ENCODE measurements at places on chromosomes 2 and 18.

GRCh38 chr2:233060980-233061590 lies 943 bp downstream of the INPP5D start:
- DNase-seq: no peak

GRCh38 chr2:36664696-36665076 lies 31.8 kb upstream of the VIT start:
- no peak for DNase-seq

DNA sequence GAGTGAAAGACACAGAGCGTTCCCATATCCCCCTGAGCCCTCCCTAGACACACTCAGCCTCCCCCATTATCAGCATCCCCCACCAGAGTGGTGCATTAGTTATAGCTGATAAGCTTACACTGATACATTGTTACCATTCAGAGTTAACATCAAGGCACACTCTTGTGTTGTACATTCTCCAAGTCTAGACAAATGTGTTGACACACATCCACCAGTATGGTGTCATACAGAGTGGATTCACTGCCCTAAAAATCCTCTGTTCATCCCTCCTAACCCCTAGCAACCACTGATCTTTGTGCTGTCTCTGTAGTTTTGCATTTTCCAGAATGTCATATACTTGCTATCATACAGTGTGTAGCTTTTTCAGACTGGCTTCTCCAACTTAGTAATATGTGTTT lies 78.0 kb upstream of the RPL31 start:
- no peak for DNase-seq

DNA sequence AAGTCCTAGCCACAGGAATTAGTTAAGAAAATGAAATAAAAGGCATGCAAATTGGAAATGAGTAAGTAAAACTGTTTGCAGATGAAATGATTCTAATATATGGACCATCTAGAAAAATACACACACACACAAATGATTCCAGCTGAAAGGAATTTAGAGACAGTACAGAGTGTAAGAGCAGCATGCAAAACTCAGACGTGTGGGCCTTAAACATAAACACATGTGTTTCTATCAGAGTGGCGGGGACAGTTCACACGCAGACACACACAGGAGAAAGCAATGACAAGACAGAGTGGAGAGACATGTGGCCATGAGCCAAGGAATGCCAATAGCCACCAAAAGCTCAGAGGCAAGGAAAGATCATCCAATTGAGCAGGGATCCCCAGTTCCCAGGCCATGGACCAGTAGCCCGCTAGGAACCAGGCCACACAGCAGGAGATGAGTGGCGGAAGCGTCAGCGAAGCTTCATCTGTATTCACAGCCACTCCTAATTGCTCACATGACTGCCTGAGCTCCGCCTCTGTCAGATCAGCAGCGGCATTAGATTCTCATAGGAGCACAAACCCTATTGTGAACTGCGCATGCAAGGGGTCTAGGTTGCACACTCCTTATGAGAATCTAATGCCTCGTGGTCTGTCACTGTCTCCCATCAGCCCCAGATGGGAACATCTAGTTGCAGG lies 155.4 kb downstream of the ARL4C start:
- DNase-seq: no peak

GRCh38 chr18:12397793-12398192 lies 9.9 kb upstream of the PRELID3A start:
- no peak for DNase-seq

DNA sequence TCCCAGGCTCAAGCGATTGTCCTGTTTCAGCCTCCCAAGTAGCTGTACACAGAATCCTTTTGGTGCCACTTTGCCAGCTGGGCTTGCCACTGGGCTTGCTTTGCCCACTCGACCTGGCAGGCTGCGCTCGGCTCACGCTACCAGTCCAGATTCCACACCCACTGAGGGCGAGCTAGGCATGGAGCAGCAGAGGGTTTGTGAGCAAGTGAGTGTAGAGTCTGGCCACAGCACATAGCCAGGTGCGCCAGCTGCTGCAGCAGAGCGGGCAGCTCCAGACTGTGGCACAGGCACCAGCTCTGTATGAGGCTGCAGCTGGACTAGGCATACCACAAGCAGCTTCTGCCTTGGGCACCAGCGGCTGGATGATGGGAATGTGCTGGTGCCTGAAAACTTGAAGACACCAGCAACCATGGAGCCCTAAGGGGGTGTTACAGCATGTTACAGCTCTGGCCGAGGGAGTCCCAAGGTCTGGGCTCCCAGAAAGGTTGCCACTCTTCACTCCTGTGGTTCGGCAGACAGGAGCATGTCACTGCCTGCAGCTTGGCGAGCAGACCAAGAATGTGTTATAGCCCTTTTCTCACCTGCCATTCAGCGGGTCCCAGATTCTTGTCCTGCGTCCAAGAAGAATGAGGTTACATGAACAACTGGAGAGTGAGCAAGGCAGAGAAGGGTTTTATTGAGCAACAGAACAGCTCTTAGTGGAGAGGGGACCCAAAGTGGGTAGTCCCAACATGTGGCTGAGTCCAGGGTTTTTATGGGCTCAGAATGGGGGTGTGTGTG lies 12.9 kb downstream of the SMARCAL1 start:
- no peak for DNase-seq

- DNase-seq: no peak
These were observed 256.6 kb downstream of the PIEZO2 start for GRCh38 chr18:10892786-10893185.

- no peak for DNase-seq
These were observed 242.0 kb downstream of the HAUS1 start for GRCh38 chr18:46346213-46346612.

GRCh38 chr2:154795651-154796050 lies 97.2 kb downstream of the KCNJ3 start:
- DNase-seq: no peak

- no peak for DNase-seq
These were observed 79.8 kb downstream of the XRCC5 start for GRCh38 chr2:216188956-216189355.

GRCh38 chr2:161913865-161914264 lies 160.2 kb downstream of the DPP4 start:
- no peak for DNase-seq

DNA sequence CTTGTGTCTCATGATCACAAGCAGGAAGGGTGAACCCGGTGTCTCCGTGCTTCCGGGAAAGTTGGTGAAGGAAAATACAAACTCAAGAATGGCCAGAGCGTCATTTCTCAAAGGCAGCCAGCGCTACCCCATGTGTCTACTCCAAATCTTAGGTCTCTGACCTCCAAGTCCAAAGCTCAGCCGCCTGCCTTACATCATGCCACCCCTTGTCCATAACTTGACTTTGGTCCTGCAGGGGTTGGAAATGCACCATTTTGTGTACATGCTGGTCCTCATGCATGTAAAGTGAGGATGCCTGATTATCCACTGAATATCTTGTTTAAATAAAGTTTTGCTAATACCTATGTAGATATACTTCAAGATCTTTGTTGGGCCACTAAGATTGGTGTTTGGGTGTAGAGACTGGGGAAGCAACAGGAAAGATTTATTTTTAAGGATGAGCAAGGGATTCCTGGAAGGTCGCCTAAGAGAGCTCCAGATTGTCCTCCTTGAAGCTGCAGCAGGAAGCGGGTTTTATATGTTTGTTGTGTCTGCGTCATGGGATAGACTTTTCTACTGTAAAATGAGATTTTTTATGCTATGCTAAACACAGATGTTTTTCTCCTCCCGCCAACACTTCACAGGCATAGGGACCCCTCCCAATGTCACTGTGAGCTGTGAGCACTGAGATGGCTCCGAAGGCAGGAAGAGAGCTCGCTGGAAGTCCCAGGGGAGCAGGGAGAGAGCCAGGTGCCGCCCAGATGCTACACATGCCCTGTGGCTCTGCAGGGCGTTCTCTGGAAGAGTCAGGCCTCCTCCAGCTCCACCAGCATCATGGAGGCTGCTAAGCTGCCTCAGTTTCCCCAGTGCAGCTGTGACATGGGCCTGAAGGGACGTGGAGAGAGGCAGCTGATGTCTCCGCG lies 176.2 kb upstream of the HDAC4 start:
- no peak for DNase-seq

DNA sequence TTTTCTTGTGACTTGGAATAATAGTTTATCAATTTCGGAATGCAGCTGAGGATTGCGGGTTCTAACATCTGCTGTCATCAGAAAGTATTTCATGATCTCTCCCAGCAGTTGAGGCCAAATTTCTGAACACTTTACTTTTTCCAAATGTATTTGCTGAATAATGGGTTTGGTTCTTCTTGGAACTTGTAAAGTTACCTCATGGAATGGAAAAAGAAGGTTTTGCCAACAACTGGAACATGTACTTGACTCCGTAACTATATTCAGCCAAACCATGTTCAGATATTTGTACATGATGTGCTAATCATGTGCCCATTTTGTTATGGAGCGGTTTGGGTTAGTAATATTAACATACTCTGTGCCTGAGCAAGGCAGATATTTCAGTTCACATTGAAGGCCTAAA lies 119.6 kb downstream of the LCLAT1 start:
- no peak for DNase-seq

DNA sequence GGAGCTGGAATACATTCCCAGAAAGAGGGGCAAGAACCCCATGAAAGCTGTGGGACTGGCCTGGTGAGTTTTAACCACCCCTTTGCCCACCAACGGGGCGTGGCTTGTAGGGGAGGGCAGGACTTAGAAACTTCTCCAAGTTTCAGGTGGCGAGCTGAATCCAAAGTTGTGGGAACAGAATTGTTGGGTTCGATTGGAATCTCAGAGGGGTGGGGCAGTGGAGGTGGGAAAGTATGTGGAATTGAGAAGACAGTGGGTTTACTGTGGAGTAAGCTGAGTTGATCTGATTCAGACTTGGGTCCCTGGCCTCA lies 1.1 kb downstream of the PNKD start:
- no peak for DNase-seq

- no peak for DNase-seq
These were observed 15.9 kb downstream of the ATP8B1 start for GRCh38 chr18:57787068-57787685.

DNA sequence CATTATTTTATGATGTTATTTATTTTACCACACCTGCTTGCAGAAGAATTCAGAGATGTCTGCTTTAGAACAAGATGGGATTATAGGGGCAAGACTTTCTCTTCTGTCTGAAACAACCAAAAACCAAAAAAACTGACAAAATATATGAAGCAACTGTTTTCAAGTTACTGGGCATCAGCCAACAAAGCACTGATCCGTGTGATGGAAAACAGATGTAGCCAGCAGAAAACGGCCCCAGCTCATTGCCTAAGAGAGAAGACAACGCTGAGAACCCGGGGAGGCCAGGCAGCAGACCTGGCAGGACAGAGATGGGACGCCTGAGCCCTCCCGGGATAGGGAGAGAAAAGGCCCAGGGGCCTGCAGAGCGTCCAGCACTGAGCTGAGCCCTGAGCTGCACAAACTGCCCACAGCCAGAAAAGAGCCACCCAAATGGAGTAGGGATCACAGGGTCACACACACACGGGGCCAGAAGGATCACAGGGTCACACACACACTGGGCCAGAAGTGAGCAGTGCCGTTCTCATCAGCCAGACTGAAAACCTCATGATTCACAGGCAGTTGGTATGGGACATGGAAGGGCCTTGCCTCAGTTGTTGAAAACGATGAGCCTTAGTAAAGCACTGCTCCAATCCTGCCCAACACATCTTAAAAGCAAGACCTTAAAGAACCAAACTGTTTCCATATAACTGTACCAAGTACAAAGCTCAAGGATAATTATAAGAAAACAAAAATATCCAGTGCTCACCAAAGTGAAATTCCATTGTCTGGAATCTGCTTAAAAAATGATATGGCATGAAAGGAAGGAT lies 12.1 kb downstream of the PXDN start:
- DNase-seq: no peak

- no peak for DNase-seq
These were observed 29.8 kb downstream of the TOGARAM2 start for GRCh38 chr2:29010946-29011345.

- no peak for DNase-seq
These were observed 30.2 kb downstream of the KCNG3 start for GRCh38 chr2:42463570-42463969.

GRCh38 chr2:24492421-24493279 lies 1.6 kb downstream of the NCOA1 start:
- no peak for DNase-seq

DNA sequence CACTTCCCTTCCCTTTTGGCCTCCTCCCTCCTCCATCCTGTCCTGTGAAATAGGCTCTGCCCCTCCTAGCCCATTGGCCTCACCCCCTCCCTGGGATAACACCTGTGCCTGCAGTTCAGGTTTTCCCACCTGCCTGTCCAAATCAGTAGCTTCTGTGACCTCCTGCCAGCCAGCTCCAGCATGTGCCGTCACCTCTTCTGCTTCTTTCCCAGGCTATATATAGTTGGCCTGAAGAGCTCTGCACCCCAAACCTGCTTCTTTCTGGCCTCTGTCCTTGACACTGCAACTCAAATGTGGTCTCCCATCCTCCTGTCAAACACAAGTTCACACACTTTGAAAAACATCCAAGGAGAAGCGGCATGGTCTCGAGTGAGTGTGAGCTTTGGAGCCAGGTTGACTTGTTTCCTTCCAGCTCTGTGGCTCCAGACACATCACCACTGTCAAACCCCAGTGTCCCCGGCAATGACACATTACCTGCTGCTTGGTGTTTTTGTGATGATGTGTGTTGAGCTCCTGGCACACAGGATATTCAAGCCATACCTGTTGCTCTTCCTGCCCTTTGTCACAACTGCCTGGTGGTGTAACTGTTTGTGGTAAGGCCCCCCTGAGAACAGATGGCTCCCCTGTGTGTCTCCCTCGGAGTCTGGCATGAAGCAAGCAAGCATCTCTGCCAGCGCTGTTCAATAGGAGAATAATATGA lies 143.6 kb upstream of the DAPL1 start:
- DNase-seq: no peak

DNA sequence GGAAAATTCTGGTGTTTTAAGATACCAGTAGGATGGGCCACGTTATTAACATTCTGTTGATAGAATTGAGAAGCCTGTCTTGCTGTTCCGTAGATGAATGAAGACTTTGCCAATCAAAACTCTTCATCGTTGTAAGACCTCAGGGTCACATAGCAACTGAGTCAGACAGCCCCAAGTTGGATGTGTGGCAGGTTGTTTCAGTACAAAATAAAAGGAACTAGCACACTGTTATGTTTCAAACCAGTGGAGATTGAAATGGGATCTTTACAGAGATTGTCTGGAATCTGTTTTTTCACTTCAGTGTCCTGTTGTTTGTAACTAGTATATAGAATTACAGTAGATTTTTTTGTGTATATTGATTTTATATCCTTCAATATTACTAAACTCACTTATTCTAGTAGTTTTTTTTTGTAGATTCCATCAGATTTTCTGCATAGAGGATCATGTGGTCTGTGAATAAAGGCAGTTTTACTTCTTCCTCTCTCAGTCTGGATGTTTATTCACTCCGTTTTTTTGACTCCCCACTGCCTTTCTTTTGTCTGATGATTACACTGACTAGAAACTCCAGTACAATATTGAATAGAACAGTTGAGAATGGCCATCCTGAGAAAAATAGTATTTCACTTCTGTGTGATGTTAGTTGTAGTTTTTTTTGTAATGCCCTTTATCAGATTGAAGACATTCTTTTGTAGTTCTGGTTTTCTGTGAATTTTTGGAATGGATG lies 22.7 kb downstream of the EPC2 start:
- no peak for DNase-seq

GRCh38 chr2:218255446-218255845 lies 5.4 kb upstream of the GPBAR1 start:
- no peak for DNase-seq

GRCh38 chr18:49464718-49465598 lies 4.5 kb upstream of the DYM start:
- DNase-seq: no peak

GRCh38 chr18:36401462-36401861 lies 103.9 kb downstream of the FHOD3 start:
- DNase-seq: no peak

- DNase-seq: no peak
These were observed 50.7 kb downstream of the TRAPPC12 start for GRCh38 chr2:3430172-3430571.

All from DMS79 (cell line).